T47D (cell line): ENCODE measurements at places on chromosomes 3 and 15.

GRCh38 chr3:39052583-39052982, 767 bp downstream of the WDR48 start:
- DNase-seq: no peak

GRCh38 chr3:90011131-90011530, 903.7 kb downstream of the EPHA3 start:
- DNase-seq: no peak

GRCh38 chr15:66039117-66039871, 170.0 kb downstream of the RAB11A start:
- DNase-seq: no peak

DNA sequence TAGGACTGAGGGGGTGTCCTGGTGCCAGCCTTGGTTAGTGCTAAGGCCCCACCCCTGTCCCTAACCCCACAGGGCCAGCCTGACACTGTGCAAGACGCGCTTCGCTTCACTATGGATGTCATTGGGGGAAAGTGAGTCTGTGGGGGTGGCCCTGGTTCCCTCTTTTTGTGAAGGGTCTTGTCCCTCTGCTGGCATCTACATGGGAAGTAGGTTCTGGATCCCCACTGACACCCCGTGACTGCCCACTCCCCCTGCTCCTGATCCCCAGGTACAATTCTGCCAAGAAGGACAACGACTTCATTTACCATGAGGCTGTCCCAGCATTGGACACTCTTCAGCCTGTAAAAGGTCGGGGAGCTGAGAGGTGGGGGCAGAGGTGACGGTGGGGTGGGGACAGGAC, 26.4 kb downstream of the PTPN23 start:
- no peak for DNase-seq
